ENCODE measurements at places on chromosomes 3 and 15.

DNA sequence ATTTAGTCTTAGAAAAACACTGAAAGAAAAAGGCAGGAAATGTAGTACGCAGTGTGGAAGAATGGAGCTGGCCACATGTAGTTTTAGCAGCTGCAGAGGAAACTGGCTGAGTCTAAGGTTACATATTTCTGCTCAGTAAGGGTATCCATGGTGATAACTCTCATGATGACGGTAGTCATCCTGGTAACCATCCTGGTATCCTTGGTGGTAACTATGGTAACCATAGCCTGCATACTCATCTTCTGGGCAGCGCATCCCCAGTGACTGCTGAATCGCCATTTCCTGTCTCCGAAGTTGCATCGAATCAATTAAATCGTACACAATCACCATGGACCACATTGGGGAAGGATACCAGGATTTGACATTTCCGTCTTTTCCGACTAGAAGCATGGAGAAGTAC, 35.7 kb downstream of the CCDC80 start:
- DNase-seq: no peak

- no peak for DNase-seq
Measured at GRCh38 chr15:88484682-88485331, 17.3 kb downstream of the MRPS11 start.

GRCh38 chr3:126399756-126400155, 5.0 kb downstream of the CFAP100 start:
- DNase-seq: no peak

DNA sequence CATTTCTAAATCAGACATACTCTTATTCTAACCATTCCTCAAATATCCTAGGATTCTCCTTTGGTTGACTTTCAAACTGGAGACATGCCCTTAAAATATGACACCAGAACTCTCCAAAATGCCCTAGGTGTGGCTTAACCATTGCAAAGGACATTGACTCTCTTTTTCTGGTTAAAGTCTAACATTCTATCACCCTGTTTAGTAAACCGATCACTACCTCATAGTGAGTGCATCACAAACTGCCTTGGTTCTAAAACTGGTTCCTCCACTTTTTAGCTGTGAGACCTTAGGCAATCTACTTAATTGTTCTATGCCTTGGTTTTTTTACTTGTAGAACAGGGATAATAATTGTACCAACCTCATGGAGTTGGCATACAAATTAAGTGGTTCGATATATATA, 224.3 kb downstream of the CDIN1 start:
- no peak for DNase-seq

GRCh38 chr15:23472678-23473077, 25.6 kb upstream of the GOLGA6L2 start:
- no peak for DNase-seq

DNA sequence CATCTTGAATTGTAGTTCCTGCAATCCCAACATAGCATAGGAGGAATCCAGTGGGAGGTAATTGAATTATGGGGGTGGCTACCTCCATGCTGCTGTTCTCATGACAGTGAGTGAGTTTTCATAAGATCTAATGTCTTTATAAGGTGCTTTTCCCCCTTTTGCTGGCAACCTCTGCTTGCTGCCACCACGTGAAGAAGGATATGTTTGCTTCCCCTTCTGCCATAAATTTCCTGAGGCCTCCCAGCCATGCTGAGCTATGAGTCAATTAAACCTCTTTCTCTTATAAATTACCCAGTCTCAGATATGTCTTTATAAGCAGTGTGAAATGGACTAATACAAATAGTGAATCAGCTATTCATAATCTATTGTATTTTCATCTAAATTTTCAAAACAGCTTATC, 537.3 kb downstream of the EPHA3 start:
- no peak for DNase-seq

Measured in NCI-H446 (cell line).